ENCODE measurements at places on chromosomes 4 and X.

DNA sequence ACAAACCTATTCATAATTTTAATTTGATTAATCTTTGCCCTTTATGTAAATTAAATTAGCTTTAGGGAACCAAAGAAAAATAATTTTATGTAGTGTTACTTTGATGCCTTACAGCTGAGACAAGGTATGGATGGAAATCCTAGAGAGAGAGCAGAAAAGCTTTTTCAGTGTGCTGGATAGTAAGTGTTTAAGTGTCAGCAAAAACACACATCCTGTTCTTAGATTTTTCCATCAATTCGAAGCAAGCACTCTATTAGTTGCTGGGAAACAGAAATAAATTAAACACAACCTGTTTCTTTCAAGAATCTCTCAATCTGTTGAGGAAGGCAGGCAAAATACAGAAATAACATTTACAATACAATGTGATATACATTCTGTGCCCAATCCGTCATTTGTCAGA lies 327.8 kb downstream of the GALNTL6 start:
- DNase-seq: no peak

DNA sequence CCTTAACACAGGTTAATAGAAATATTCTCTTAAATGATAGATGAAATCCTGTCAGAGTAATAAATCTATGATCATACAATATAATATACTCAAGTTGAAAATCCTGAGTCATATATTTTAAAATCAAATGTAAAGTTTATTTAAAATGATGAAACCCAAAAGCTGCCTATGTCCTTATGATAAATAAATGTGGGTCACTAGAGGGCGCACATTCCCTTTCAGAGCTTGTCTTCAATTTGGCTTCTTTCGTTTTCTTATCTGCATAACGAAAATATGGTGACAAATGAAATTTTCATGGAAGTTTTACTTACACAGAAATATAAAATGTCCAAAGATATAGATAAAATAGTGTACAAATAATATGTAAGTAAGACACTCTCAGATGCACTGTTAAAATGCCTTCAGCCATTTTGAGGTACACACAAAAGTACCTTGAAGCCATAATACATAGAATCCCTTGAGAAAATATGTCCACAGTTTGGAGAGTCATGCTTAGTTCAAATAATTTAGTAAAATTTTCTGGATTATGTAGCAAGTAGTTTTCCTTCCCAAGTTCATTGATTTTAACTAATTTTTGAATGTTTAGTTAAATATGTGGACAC lies 680.4 kb downstream of the DMD start:
- DNase-seq: no peak

- DNase-seq: no peak
These were observed 35.6 kb downstream of the LIMCH1 start for GRCh38 chr4:41573502-41574001.

DNA sequence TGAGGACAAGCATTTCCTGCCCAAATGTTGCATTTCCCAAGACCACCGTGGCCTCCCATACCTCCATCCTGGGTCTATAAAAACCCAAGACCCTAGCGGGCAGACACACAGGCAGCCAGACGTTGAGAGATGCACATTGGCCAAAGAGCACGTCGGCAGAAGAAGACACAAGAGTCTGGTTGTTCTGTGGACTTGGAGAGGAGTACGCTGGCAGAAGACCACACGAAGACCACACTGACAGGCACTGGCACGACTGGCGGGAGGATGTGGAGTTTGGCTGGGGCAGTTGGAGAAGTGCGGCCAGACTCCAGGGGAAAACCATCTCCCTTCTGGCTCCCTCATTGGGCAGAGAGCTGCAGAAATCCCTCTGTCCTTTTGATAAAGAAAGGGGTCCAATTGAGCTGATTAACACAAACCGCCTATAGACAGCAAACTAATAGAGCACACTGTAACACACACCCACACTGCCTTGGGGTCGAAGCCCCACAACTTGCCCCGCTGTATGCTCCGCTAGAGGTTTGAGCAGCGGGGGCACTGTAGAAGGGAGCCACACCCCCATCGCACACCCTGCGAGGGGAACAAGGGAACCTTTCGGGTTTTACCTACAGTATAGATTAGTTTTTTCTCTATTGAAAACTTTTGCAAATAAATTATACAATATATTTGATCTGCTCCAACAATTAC lies 376.7 kb upstream of the KLHL4 start:
- DNase-seq: no peak

- DNase-seq: no peak
These were observed 1095.5 kb upstream of the IGFBP7 start for GRCh38 chr4:58205446-58206235.

DNA sequence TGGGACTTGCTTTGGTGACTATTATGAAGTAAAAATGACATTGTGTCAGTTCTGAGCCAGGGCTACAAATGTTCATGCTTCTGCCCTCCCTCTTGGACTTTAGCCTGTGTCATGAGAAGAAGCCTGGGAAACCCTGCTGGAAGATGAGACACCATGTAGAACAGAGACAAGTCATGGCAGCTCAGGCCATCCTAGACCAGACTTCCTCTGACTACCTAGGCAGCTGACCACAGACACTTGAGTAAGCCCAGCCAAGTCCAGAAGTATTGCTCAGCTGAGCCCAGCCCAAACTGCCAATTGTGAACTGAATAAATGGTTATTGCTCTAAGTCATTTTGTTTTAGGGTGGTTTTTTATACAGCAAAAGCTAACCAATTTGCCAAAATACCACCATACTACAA lies 467.6 kb upstream of the CNKSR2 start:
- no peak for DNase-seq
